ENCODE measurements at places on chromosomes 3 and 15.

GRCh38 chr3:134952371-134952770 lies 157.3 kb downstream of the EPHB1 start:
- no peak for DNase-seq

DNA sequence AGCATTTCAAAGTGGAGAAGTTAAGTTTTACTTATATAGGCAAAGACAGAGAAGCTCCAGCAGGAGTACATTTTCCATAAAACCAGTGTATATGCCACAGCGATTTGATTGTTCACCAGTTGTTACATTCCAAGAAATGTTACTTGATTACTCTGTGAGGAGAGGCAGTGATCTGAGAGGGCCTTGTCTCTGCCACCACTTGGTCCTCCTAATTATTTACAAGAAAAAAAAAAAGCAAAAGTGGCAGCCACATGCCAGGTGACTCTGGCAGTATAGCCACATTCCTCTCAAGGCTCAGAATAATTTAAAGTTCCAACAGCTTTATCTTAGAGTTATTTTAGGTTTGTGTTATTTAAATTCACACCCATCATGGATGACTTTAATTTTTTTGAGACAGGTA lies 1077.8 kb downstream of the ZPLD1 start:
- no peak for DNase-seq

GRCh38 chr3:56894881-56895431 lies 93.2 kb upstream of the ARHGEF3 start:
- peak; percentile 29 for DNase-seq

DNA sequence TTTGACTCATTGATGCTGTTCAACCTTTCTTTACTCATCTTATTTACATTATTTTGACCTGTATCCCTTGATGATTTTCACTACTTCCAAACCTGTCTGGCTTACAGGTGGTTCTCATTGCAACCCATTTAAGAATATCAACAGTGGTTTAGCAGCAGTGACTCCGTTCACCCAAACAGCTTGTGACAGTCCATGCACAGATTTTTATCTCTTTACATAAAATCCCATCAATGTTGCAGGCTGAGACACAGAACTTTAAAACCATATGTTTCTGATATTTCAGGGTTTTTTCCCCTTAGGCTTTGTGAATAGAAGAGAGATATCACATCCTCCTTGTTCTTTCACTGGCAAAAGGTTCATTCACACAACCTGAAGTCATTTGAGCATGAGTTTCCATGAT lies 149.1 kb upstream of the CDIN1 start:
- no peak for DNase-seq

DNA sequence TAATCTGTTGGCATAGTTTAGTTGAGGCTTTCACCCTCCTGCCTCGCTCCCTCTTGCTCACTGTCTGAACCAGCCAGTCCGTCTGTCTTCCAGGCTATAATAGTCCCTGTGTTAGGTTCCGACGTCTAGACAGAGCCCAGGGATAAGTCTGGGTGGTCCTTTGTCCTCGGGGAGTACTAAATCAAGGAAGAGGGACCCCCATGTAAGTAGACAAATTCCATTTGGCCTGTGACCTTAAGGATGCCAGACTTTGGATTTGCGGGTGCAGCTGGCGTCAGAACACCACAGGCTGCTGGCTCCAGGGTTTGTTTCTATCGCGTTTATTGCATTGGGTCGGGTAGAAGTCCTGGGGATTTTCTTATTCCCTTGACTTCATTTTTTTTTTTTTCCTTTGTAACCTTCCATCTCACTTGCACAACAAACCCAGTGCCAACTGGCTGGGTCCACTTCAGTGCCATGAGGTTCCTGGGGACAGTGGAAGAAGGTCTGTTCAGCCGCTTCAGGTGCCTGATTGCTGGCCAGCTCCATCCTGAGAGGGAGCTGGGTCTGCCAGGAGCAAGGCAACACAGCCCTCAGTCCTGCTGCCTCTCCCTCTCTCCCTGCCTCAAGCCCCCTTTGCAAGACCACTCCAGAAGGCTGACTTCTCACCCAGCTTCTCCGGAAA lies 95.4 kb upstream of the KLHL25 start:
- no peak for DNase-seq
